CD4-positive, alpha-beta T cell treated with Interleukin-6 for 4 hours (primary cell): ENCODE measurements at places on chromosomes 11 and 22.
A peak's percentile ranks its signal among the peaks of the same experiment; 100 is the strongest.

GRCh38 chr22:41757502-41757901 is 43.0 kb upstream of the CCDC134 start:
- DNase-seq = no peak

- no peak for DNase-seq
Measured at GRCh38 chr11:8257003-8257664, 6.5 kb downstream of the LMO1 start.

DNA sequence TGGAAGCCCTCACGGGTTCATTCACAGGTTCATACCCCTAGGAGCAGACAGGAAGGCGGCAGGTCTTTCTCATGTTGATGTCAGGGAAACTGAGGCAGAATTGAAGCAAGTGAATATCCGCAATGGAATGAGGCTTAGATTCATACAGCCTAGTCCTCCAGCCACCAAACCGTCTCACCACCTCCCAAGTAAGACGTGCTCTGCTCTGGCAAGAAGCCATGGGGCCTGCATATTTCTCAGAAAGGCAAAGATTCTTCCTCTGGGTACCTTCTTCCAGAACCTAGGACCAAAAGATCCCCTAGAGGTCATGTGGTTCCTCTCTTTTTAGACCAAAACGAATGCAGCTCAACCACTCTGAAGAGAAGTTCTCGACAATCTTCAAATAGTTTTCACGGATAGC is 1.7 kb downstream of the AP1B1 start:
- no peak for DNase-seq

GRCh38 chr11:68081691-68082090 is 39.5 kb downstream of the CHKA start:
- DNase-seq = no peak

DNA sequence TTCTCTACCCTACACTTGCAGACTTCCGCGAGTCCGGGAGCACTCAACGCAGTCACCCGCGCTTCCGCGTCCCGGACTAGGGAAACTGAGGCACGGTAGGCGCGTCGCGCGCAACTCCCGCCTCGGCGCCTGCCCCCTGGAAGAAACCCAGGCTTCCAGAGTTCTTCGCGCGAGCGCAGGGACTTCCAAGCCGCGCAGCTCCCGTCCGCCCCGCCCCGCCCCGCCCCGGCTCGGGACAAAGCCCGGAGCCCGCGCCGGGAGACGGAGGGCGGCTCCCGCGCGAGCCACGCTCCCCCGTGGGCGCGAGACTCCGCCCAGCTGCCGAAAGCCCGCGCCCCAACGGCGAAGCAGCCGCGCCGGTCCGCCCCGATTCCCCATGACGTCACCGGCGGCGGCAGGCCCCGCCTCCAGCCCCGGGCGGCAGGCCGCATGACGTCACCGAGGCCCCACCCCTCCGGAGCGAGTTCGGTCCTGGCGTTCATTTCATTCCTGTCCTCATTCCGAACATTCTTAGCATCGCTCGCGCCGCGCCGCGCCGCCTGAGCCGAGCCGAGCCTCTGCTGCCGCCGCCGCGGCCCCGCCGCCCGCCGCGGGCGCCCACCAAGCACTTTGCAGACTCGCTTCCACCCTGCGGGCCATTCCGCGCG is at the start of gene TEAD1:
TEAD1 (plus strand) TSS at position 498 of the 647 bp plus-strand sequence.
- DNase-seq = peak; percentile 83

DNA sequence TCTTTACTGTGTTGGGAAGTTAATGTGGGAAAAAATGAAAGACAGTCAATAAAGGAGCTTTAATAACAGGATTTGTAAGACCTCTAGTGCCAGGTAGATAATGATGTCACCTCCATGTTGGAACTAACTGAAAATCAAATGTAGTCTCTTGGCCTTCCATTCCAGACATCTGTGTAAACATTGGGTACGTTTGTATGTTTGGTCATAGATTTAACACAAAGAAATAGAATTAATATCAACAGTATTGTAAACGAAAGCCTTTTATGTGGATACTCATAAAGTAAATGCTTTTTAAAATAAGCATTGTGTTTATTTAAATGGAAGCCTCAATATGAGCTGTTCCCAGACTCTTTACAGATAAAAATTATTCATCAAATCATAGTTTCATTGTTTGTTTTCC is 605.7 kb downstream of the METTL15 start:
- no peak for DNase-seq

GRCh38 chr11:128482512-128483191 is 104.7 kb downstream of the ETS1 start:
- DNase-seq = peak; percentile 58

DNA sequence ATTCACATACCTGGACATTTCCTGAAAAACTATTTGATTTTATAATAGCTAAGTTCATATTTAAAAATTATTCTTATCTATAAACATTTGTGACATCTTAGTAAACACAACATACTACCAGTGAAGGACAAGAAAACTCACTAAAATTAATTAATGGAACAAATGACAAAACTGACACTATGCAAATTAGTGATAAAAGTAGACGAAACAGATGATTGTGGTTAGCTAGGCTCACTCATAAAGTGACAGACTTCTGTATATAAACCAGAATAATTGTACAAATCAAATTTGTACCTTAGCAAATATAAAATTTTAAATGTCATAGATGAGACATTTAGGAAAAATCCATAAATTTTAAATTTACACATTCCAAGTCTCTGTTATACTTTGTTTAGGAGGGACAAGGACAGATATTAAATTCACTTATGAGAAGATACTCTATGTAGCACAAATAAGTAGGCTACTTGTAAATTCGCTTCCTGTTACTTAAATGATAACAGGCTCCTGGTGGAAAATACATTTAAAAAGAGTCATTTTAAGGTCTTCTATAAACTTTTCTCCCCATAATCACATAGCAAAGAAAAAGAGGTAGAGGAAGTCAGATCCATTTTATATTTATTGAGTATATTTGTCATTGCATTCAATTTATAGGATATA is 81.2 kb downstream of the KIF18A start:
- DNase-seq = no peak

DNA sequence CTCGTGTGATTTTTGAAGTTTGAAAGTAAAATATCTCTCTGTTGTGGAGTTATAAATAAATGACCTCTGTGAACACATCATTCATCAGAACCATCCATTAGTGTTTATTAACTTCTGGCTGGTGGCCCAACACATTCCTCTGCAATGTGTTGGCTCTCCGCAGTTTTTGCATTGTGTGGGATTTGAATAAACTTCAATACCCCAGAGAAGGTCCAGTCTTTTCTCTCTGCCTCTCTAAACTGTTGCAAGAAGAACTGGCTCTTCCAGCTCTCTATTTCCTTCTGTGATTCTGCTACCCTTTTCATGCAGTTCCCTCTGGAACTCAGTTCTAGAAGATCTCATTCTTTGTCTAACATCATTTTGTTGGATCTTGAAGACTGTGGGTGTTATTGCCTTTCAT is 125.0 kb upstream of the ARHGAP42 start:
- no peak for DNase-seq

DNA sequence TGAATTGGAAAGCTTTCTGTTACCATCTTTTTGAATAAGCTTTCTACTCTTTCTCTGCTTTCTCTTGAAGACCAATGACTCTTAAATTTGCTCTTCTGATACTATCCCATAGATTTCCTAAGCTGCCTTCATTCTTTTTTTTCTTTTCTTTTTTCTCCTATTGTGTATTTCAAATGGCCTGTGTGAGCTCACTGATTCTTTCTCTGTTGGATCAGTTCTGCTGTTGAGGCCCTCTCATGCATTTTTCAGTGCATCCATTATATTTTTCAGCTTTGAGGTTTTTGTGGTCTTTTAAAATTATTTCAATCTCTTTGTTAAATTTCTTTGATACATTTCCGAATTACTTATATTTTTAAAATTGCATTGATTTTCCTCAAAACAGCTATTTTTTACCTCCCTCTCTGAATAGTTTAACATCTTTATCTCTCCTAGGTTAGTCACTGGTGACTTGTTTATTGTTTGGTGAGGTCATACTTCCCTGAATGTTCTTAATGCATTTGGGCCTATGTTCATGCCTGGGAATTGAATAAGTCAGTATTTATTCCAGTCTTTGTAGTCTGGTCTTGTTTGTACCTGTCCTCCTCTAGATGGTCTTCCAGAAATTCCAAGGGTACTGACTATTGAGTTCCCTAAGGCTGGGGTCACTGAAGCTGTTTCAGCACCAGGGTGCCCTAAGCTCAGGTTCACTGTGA is 110.6 kb upstream of the SERPIND1 start:
- no peak for DNase-seq

- DNase-seq = no peak
Measured at GRCh38 chr11:43222215-43222614, 89.6 kb upstream of the API5 start.

DNA sequence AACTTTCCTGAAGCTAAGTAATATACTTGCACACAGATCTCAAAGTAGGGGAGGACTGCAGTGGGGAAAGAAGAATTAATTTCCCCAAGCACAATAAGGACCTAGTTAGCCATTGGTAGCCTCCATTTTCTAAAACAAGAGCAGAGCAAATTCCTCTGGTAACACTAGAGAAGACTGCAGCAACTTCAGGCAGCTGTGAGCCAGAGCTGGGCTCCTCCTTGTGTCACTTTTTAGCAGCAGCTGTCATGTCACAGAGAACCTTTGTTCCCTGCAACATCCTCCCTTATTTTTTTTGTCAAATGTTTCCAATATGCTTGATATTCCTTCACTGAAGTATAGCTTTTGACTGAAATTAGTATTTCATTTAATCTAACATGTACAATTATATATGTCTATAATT is 54.4 kb downstream of the RRAS2 start:
- DNase-seq = no peak

GRCh38 chr22:37187891-37188761 is at the start of gene C1QTNF6:
Gene C1QTNF6, minus strand, starts transcription at chr22:37188247. Its CDS starts 34 bp downstream, at chr22:37188213.
- DNase-seq = no peak

- peak; percentile 51 for DNase-seq
Measured at GRCh38 chr22:39773976-39774539, 119.5 kb downstream of the ENTHD1 start.

DNA sequence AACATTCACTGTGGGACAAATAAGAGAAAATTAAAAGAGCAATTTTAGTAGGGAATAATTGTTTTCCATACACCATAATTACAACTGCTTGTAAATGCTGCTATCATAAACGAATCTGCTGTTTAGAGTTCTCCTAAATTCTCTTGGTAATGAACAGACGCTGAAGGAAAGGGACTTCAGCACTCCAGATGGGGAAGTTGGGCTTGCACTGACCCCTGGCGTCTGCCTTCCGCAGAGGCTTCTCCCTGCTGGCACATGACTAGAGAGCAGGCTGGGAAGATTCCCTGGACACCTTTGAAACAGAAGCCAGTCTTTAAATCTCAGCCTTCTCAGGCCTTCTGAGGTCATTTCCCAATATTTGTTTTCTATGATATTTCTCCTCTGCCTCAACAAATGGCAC is 84.1 kb downstream of the NXPE2 start:
- DNase-seq = peak; percentile 27

DNA sequence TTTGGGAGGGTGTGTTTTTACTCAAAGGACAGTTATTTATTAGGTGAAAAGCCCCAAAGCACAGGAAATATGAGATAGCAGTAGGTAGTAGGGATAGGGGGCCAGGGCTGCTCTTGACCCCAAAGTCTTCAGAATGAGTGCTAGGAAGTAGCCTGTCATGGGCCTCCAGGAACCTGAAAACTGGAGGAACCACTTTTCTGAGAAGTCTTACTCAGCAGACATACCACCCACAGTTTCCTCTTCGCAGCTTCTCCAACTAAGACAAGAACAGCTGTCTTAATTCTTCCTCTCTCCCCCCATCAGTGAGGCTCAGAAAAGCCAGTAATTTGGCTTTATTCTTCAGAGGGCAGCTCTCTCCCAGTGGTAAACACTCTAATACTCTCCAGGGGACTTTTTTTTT is 84.0 kb upstream of the CTSC start:
- peak; percentile 6 for DNase-seq

- no peak for DNase-seq
Measured at GRCh38 chr11:120227228-120227852, 12.6 kb upstream of the POU2F3 start.

GRCh38 chr11:122138744-122139594 is 23.0 kb upstream of the BLID start:
- no peak for DNase-seq
